ENCODE measurements at places on chromosomes 7 and 10.

- DNase-seq: no peak
These were observed 143.2 kb downstream of the SRPK2 start for GRCh38 chr7:105245398-105246114.

DNA sequence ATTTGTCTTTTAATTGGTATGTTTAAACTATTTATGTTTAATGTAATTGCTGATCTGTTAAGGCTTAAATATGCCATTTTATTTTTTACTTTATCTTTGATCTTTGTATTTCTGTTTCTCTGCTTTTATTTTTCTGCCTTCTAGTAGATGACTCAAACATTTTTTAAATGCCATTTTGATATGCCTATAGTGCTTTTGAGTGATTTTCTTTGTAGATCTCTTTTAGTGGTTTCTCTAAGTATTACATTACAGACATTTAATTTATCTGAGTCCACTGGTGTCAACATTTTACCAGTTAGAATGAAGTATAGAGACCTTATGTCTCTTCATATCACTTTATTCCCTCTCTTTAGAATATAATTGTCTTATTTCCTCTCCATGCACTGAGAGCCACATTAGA, 32.7 kb downstream of the IL6 start:
- DNase-seq: no peak

GRCh38 chr10:75191821-75192568, 18.6 kb upstream of the VDAC2 start:
- no peak for DNase-seq

DNA sequence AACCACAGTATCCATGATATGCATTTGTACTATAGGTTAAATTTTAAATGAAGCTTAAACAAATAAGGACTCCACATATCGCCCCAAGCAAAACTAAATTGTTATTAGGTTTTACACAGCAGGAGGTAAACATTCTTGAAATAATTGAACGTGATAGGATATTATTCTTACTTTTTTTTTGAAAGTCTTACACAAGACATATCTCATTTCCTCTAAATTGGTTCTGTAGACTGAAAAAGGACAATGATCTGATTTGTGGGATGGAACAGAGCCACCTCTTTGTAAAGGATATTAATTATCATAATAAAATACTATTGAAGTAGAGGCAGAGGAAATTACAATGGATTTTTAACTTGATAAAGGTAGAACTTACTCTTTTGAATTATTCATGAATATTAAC, 155.1 kb upstream of the SEMA3D start:
- DNase-seq: no peak

DNA sequence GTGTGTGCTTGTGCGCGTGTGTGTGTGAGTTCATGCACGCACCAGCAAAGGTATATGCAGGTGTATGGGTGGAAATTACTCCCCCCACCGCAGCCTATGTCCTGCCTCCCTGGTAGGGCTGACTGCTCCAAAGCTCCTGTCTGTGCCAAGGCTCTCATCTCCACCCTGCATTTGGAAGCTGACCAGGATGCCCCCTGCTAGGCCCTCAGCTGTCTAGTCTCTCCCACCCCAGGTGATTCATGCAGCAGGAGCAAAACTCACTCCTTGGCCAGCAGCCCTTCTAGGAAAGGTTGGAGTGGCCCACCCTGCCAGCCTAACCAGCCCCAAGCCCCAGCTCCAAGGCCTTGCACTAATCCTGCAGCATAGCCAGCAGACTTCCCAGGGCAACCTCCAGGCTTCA, 148.4 kb downstream of the GRID1 start:
- no peak for DNase-seq

- no peak for DNase-seq
These were observed 37.7 kb downstream of the MTURN start for GRCh38 chr7:30172451-30172850.

DNA sequence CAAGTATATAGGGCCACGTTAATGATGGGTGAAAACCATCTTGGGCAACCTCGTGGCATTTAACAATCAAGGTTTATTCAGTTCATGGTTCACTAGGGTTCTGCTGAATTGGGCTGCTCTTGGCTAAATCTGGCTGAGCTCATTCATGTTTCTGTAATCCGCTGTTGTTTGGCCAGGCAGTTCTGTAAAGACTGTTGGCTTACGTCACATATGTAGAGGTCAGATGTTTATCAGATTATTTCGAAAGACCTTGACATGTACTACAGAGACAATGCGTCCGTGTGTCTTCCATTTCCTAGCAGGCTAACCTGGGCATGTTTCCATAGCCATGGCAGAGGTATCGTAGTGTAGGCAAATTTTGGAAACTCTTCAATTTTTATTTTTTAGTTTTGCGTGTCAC, 190.0 kb upstream of the ZWINT start:
- DNase-seq: no peak

- DNase-seq: no peak
These were observed 204.0 kb upstream of the GNAI1 start for GRCh38 chr7:79930604-79931003.
